ENCODE measurements at places on chromosomes 11 and 22.

GRCh38 chr11:6911948-6912347 lies 8.9 kb upstream of the OR2D3 start:
- no peak for DNase-seq

- DNase-seq = peak; percentile 68
These were observed 317.8 kb downstream of the NTM start for GRCh38 chr11:131688048-131688693.

GRCh38 chr11:16402654-16403447 lies 46.5 kb upstream of the SOX6 start:
- DNase-seq = no peak

DNA sequence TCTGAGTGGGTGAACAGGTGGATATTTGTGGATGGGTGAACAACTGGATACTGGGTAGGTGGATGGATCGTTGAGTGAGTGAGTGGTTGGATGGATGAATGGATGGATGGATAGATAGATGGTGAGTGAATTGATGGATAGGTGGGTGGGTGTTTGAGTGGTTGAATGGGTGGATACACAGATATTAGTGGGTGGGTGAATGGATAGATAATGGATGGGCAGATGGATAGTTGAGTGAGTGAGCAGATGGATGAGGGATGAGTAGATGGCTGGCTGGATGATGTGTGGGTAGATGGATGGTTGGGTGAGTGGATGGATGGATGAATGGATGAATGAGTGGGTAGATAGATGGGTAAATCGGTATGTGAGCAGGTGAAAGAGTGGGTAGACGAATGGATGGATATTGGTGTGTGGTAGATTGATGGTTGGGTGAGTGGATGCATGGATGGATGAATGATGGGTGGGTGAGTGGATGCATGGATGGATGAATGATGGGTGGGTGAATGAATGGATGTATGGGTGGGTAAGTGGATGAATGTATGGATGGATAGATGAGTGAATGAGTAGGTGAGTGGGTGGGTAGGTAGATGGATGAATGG lies 406.7 kb downstream of the MN1 start:
- no peak for DNase-seq

DNA sequence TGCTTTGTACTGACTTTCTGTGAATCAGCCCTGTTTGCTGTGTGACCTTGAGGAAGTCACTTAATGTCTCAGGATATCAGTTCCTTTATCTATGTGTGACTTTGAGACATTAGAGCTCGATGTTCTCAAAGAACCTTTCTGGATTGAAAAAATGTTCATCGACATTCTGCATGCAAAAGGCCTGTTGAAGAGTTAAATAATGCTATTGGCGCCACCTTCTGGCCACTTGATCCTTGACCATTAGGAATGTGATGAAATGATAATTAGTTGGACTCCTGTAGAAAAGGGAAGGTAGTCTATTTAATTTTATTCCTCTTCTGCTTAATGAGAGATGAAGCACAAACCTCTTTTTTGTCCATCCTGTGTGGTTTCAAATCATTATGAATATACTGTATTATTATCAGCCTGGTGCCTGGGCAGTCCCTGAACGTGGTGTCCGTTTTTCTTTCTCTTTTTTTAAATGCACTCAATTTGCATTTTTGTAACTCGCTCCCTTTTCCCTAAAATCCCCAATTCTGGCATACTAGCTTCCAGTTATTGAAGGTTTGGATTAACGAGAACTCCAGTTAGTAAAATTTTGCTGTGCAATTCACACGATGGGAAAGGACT lies 20.7 kb downstream of the ELF5 start:
- DNase-seq = peak; percentile 45

- no peak for DNase-seq
These were observed 8.7 kb upstream of the LTO1 start for GRCh38 chr11:69683764-69684333.

DNA sequence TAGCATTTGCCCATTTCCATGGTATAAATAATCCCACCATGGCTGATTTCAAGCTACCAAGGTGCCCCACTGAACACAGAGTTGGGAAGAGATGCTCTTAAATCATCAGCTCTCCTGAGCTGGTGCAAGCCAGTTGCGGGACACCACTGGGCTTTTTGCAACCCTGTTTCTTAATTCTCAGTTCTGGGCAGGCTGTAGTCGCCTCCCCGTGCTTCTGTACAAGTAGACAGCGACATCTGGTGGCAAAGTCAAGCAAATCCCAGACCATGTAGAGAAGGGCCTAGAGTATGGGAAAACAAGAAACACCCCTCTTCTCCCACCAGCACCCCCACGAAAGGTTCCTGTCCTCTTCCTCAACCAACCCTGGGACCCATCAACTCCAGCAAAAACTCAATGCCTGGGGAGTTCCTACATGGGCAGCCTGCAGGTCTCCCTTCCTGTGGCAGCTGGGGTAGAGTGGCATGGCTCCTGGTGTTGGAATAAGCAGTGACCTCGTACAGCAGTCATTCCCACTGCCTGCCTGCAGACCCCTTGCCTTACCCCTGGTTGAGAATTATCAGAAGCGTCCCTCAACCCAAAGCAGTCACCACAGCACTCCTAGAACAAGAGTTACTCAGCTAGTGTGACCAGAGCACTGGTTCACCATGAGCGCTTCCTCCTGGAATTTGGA lies 68.4 kb downstream of the IGLL5 start:
- DNase-seq = no peak

GRCh38 chr11:43574949-43575912 lies 105.3 kb upstream of the HSD17B12 start:
- DNase-seq = no peak

GRCh38 chr11:40397141-40397540 lies 1062.3 kb downstream of the LRRC4C start:
- DNase-seq = no peak

DNA sequence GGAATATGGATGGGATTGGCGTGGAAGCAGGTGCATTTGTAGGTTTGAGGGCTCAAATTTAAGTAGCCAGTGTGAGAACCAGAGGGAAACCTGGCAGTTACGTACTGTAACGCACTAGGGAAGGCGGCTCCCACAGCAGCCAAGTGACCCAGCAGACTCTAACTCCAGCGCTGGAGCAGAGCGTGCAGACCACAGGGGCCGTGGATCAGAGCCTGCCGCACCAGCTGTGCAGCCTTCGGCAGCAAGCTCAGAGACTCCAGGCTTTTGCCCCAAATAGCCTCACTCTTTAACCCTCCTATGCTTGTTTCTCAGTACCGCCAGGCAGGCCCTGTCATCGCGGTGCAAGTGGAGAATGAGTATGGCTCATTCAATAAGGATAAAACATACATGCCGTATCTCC lies 12.3 kb downstream of the GLB1L3 start:
- no peak for DNase-seq

DNA sequence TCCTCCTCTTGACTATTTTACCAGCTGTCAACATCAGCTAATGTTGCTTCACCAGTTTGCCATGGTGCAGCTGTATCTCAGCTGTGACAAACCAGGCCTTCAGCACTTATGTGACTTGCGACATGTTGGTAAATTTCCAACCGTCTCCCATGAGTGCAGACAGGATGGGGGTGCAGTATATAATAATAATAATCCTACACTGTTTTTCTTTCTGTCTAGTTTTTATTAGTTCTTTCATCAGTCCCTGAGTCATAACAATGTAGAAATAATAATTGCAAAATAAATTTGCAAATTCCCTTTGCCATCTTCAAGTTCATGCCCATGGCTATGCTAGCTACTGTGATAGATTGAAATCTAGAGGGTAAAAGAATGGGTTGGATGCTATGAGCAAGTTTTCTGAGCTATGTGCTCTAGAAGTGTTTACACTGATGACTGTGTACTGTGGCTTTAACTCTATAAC lies 4.9 kb downstream of the MMP13 start:
- DNase-seq = no peak

GRCh38 chr11:13644997-13645687 lies 23.3 kb upstream of the FAR1 start:
- DNase-seq = no peak

- no peak for DNase-seq
These were observed 26.5 kb downstream of the HTR3A start for GRCh38 chr11:114001416-114001815.

GRCh38 chr11:46270684-46271083 lies 6.8 kb upstream of the CREB3L1 start:
- DNase-seq = no peak

GRCh38 chr22:27576815-27577573 lies 224.6 kb downstream of the MN1 start:
- no peak for DNase-seq

DNA sequence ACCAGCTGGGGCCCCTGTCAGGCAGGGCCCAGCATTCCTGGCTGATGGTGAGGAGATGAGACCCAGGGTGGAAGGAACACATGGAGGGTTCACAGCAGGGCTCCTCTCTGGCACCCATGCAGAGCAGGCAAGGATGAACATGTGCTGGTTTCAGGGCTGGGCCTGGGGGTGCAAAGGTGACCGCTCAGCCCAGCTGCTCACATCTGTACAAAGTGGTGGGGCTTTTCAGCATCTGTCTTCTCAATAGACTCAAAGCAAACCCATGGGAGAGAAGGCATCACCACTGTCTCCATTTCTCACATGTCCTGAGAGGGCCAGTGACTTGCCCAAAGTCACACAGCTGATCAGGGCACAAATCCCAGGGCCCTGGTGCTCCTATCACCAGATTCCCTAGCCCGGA lies 27.3 kb upstream of the TCF20 start:
- DNase-seq = no peak

GRCh38 chr11:109033627-109034338 lies 368.9 kb downstream of the DDX10 start:
- DNase-seq = no peak

DNA sequence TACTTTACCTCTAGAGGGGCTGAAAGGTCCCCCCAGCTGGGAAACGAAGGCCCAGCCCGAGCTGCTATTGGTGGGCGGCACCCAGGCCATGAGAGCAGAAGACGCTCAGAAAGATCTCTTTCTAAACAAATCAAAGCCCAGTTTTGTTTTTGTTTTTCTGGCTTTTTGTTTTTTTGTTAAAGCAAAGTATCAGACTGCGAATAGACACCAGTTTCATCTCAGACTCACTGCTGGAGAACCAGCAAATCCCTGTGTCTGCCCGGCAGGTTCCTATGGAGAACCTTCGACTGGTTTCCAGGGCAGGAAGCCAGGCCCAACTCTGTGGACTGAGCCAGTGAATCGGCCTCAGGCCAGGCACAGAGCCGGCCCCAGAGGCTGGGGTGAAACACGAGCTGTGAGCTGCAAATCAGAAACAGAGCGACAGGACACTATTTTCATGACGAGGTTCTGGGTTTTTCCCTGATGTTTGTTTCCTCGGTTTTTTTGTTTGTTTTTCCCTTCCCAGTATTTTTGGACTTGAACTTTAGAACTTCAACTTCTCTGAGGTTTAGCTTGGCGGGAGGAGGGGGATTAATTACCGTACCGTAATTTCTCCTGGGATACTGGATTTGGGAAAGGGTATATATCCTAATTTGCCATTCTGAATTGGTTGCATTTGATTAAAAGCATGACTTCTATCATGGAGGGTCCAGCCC lies 16.0 kb upstream of the B4GALNT4 start:
- peak; percentile 59 for DNase-seq

DNA sequence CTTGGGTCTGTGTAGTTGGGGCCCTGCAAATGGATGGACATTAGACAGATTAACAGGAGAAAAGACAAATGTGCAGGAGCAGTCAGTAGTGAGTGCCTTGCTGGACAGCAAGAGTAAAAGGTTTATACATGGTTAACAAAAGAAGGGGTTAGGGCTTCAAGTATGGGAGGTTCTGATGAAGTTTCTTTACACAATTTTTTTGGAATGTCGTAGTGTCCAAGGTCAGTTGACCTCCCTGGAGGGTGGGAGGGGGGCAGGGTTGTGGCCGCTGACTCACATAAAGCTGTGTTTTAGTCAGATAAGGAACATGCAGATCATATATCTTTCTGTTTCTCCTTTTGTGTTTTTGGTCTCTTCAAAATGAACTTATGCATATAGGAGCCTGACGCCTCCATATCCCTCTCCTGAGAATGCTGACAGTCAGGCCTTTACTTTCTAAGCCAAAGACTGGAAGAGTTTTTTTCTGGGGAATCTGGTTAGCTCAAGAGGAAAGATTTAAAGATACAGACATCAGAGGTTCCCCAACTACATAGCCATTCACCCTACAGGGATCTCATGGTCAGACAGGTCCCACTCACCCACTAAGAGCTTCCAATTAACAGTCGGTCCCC lies 134.3 kb downstream of the NECTIN1 start:
- DNase-seq = no peak

DNA sequence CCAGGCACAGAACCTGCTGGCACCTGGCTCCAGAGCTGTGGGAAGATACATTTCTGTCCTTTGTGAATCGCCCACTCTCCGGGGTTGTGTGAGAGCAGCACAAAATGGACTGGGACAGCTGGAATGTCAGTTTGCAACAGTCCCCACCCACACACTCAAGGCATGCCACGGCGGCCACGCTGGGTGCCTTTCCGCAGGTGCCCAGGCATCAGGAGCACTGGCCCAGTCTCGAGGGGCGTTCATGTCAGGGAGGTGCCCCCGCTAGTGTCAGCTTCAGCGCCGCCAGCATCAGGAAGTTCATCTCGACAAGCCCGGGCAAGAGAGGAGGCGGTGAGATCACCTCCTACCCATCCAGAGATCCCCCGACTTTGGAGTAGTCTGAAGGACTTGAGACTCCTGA lies 2.1 kb downstream of the TP53AIP1 start:
- DNase-seq = no peak

GRCh38 chr11:19669511-19669910 lies 43.1 kb upstream of the NAV2 start:
- no peak for DNase-seq

GRCh38 chr11:116328391-116328790 lies 444.4 kb downstream of the BUD13 start:
- no peak for DNase-seq

GRCh38 chr11:43550714-43551113 lies 129.8 kb upstream of the HSD17B12 start:
- DNase-seq = no peak

GRCh38 chr11:19775622-19776021 lies 63.0 kb downstream of the NAV2 start:
- DNase-seq = no peak

GRCh38 chr11:74845978-74846517 lies 97.4 kb downstream of the RNF169 start:
- no peak for DNase-seq

DNA sequence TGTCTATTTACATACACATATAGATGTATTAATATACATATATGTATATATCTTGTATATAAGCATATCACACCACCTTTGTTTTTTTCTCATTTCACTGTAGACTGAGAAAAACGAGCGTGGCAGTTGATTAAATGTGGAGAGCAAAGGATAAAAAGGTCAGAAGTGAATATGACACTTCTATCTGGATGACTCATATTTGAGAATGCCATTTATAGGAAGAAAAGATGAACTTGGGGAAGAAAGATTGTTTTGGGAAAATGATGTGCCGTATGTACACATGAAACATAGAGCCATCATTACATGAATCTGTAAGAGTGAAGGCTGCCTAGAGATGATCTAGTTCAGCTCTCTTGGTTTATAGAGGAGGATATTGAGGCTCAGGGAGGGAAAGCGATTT lies 28.7 kb downstream of the AMOTL1 start:
- DNase-seq = no peak

DNA sequence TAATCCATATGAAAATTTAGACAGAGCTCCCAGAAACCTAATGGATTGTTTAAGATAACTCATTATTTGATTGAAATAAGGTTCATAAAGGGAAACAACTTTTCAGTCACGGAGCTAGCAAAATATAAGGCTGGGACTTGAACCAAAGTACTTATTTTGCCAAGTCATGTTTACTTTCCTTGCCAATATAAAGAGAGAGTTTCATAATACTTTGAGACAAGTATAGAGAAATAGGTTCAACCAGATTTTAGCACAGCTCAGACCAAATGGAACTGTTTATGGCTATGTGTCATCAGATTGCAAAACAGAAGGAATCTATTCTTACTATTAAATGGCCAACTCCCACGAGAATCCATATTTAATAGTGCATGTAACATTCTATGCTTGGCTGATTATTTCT lies 1517.5 kb upstream of the TENM4 start:
- DNase-seq = no peak

GRCh38 chr22:48870436-48870835 lies 957.2 kb downstream of the BRD1 start:
- no peak for DNase-seq

Measured in HuH-7.5 (cell line).